Activated CD4-positive, alpha-beta T cell treated with anti-CD3 and anti-CD28 coated beads, Interleukin-2, amount 50 U/mL, for 1 hour (primary cell): ENCODE measurements at places on chromosomes 1 and 21.

DNA sequence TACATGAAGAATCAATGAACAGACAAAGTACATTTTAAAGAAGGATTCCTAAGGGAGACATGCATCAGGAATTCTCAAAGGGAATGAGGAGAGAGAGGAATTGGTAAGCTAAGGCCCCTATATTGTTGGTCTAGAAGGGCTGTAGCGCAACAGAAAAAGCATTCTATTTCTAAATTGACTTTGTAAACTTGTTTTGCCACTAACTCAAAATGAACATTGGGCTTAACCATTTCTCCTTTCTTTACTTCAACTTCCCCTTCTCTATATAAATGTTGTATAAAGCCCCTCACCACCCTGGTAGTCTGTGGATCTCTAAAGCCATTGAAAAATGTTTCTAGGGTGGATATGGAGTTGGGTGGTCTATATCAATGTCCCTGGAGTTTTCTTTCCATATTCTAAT is 20.4 kb upstream of the OR6N2 start:
- DNase-seq: no peak

- no peak for DNase-seq
Observed at GRCh38 chr1:62424411-62424810, 12.4 kb upstream of the USP1 start.

- DNase-seq: no peak
Observed at GRCh38 chr1:228837817-228838716, 102.8 kb downstream of the RHOU start.

DNA sequence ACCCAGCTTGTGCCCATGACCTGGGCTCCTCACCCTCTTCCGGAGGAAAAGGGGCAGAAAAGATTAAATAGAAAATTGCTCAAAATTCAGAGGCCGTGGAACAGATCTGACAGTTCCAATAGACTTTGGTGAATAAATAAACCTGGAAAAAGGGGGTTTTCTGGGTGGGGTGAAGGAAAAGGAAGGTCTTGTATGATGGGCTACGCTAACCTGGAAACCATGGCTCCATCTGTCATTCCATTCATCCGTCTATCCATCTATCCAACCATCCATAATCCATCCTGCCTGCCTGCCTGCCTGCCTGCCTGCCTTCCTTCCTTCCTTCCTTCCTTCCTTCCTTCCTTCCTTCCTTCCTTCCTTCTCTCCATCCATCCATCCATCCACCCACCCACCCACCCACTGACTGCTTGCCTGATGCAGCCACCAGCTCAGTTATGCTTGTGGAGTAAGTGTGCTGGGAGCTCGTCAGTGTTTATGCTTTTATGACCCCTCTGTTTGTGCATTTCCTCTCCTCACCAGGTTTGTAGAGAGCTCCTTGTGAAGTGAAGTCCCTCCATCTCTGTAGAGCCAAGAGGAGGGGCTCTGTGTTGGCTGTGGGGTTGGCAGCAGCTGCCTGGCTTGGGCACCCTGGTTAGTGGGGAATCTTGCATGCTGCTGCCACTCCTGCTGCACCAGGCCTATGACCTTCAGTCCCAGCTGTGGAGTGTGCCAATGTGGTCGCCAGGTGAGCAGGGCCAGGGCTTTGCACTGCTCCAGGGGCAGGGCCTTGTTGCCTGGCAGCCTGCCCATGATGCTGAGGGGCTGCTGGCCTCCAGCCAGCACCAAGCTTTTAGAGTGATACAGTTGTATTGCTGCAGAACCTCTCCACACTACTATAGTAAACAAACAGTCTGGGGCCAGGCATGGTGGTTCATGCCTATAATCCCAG is 16.0 kb upstream of the POU3F1 start:
- DNase-seq: no peak
